ENCODE measurements at places on chromosomes 4 and X.

- DNase-seq: no peak
These were observed 540.9 kb downstream of the TRIML1 start for GRCh38 chr4:188680004-188680666.

GRCh38 chrX:19410259-19410658 lies 66.5 kb downstream of the PDHA1 start:
- no peak for DNase-seq

DNA sequence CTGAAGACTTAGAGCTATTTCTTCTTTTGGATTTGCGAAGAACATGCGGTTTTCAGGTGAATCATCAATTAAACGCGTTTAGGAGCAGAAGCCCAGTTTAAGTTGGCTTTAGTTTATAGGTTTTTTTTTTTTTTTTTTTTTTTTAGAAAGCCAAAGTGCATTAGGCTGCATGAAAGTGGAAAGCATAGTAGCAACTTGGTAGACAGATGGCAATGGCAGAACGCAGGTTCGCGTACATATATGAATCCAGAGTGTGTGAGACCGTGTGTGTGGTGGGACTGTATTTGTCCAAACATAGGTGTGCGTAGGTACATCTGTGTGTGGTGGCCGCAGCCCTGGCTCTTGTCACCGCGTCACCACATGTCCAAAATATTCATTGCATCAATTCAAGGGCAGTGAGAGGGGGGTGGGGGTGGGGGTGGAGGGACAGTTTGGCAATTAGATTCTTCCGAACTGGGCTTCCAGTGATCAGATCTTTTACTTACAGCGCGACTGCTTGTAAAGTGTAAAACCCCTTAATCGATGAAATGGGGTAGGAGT lies 901 bp downstream of the JADE1 start:
- no peak for DNase-seq

- no peak for DNase-seq
These were observed 1453.3 kb downstream of the PCDH18 start for GRCh38 chr4:136078976-136079375.

- no peak for DNase-seq
These were observed 26.5 kb downstream of the BLOC1S4 start for GRCh38 chr4:6742507-6742906.

DNA sequence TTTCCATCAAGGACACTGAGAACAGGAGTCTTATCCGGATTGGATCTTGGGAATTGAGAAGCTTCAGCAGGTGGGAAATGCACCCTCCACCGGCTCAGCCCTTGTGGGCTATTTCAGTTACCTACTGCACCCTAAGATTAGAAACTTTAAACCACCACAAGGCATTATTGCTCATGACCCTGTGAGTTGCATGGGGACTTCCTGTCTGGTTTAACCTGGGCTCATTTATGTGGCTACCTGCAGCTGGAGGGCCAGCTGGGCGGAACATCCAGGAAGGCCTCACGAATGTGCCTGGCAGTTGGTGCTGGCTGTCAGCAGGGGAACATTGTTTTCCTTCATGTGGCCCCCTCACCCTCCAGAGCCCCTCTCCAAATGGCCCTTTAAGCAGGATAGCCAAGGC lies 164.1 kb downstream of the DEFB131A start:
- no peak for DNase-seq

GRCh38 chrX:27086237-27086636 lies 376.9 kb downstream of the PPP4R3C start:
- no peak for DNase-seq

DNA sequence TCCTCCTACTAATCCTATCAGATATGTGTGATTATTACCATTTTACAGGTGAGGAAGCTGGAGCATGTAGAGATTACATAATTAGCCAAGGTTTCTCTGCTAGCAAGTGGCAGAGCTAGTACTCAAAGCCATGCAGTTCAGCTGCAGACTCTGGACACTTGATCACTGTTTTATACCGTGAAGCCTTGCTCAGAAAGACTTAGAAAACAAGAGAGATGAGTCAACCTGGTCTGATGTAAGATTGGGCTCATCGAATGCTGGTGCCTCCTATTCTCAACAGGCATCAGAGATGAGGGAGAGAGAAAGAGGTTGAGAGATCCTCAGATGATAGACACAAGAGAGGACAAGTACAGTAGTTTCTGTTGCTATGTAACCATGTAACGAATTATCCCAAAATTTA lies 19.0 kb upstream of the PDE5A start:
- DNase-seq: no peak

- no peak for DNase-seq
These were observed 78.7 kb downstream of the RBM47 start for GRCh38 chr4:40550948-40551462.

Measured in GM18507 (cell line).